CD4-positive, alpha-beta T cell treated with Interleukin-2 at 100 ng/mL for 4 hours (primary cell): ENCODE measurements at places on chromosomes 4 and X.

- DNase-seq = peak; percentile 63
These were observed 478 bp upstream of the PLXNA3 start for GRCh38 chrX:154457491-154458115.

- DNase-seq = no peak
These were observed 74.7 kb upstream of the GATB start for GRCh38 chr4:151835467-151835866.

- no peak for DNase-seq
These were observed 142.1 kb downstream of the BCOR start for GRCh38 chrX:39955625-39956024.

GRCh38 chr4:182307746-182308145, 64.5 kb downstream of the TENM3 start:
- no peak for DNase-seq

DNA sequence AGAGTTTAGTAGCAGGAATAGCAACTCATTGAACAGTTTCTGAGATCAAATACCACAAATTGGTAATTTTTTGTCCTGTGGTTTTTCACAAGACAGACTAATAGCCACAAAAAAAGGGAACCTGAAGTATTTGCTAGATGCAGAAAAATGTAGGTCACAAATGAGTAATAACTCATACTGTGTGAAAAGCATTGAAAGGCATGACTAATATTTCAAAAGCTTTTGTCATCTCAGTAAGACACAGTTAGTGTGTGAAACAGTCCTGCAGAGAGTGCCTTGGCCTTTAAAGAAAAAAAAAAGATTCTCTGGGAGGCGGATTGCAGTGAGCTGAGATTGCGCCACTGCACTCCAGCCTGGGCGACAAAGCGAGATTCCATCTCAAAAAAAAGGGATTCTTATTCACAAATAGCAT, 31.4 kb upstream of the SLC25A31 start:
- no peak for DNase-seq

DNA sequence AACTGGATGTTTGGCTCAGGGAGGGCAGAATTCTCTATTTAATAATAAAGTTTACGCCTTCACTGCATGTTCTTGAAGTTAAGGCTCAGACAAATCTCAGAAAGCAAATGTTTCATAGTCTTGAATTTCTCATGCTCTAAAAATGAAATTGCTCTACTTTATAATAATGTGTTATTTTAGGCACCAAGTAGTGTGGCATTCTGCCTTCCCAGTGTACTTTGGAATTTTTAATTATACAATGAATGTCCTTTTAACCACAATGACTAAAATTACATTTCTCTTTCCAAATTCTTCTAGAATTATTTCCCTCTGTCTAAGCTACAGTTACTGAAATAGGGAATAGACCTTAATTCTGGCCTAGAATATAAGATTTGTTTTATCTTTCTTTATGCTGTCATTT, 97.9 kb upstream of the PDE5A start:
- DNase-seq = no peak

- no peak for DNase-seq
These were observed 21.6 kb upstream of the RAI2 start for GRCh38 chrX:17882680-17883079.

- no peak for DNase-seq
These were observed 43.8 kb downstream of the PALLD start for GRCh38 chr4:168540503-168541265.

GRCh38 chr4:124934916-124935315, 222.4 kb upstream of the ANKRD50 start:
- DNase-seq = no peak

DNA sequence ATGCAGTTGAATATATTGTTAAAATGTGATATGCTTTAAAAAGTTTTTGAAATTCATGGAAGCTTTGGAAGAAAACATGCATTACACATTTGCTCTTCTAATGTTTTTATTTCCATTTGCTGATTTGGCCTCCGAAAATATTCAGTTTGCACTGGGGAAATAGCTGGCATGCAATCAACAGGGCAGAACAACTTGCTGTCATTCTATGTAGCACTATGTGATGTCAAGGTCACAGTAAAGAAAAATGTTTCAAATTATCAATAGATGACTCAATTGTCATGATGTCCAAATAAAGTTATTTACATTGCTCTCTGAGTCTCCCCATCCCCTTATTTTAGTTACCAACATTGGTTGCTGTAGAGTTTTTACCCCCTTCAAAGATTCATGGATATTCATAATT, 119.2 kb downstream of the TLL1 start:
- DNase-seq = no peak

DNA sequence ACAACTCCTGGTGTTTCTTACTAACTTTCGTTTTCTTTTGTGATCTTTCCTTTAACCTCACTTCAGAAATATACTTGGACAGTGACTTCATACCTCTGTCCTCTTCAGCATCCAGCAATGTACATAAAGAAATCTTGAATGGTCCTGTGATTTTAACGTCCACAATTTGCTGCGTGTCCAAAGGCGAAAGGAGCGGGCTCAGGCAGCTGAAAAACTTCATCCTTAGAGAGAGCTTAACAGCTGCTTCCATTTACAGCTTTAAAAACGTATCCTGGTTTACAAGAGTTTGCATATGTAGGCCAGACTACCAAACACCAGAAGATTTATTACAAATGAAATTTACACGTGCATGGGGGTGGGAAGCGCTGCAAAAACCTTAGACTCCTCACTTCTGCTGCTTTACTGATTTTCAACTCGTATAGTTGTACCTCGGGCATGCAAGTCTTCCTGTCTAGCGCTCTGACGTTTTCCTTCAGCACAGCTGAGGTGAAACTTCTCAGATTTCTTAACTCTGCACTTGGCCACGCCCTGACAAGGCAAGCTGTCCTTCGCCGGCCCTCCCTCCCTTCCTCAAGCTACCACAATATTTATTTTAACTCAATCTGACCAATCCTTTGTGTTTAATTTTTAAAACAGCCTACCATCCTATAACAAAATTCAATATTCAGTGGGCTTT, 406.4 kb downstream of the FAM47A start:
- no peak for DNase-seq

- DNase-seq = no peak
These were observed 69.0 kb downstream of the KLHL13 start for GRCh38 chrX:118047446-118048186.

DNA sequence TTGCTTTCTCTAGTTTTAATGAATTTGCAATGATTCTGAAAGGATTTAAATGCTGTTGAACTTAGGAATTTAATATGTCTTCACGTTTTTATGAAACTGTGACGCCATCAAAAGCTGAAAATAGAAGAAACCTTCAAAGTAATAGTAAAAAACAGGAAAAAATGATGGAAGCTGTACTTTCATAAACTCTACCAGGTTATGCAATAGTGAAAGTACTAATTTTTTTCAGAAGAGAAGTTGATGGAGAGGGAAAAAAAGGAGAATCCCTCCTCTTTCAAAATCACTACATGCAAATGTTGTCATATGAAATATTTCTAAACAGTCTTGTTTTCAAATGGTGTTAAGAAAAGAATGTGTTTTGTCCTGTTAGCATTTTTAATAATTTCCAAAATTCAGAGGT, 73.6 kb downstream of the ZNF330 start:
- no peak for DNase-seq

- DNase-seq = no peak
These were observed 113.4 kb upstream of the LIMCH1 start for GRCh38 chr4:41424522-41424921.
